A549 (cell line): ENCODE measurements at places on chromosomes 4 and X.
A peak's percentile ranks its signal among the peaks of the same experiment; 100 is the strongest.

GRCh38 chr4:89820010-89820409 lies 17.0 kb downstream of the SNCA start:
- DNase-seq = no peak

DNA sequence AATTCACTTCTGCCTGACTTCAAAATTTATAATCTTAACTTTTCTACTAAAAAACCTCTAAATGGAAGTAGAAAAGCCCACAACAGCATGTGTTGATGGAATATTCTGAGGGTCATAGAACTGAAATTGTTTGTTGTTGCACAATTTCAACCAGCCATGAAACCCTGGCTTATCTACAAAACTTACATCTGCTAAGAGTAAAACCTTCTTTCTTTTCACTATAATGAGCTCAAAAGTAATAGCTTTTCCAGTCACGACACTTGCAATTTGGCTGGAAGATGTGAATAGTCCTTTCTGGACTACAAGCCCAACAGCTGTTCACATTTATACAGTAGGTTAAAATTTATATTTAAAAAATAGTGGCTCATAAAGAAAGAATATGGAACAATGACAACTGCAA lies 250.0 kb downstream of the GPAT3 start:
- no peak for DNase-seq

DNA sequence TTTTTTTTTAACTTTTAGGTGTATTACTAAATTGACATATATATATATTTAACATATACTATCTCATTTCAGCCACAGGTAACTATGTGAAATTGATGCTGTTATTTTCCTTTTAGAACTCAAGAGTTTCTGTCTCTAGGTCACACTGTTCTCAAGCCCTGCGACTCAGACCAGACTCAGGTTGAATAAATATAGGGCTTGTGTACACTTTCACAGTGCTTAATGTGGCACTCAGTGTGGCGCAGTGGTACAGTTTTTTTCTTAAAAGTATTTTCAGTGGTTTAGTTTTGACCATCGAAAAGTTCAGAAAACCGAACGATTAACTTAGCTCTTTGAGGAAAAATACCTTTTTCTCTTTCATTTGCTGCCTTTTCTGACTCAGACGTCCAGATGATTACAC lies 24.7 kb downstream of the PACRGL start:
- no peak for DNase-seq

DNA sequence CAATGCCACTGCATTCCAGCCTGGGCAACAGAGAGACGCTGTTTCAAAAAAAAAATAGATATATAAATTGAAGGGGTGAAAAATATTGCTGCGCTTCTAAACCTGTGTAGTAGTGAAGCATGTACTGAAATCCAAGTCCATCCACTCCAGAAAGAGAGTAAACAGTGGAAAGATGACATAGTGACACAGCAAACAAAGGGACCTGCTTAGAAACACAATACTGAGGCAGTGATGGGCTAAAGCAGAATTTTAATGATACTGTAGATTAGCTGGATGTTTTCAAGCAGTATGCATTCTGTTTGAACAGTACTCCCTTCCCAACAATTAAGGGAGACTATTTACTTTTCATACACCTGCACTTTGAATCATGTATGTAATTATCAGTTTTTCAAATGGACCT lies 42.5 kb downstream of the TFDP3 start:
- DNase-seq = no peak

GRCh38 chr4:76209881-76210280 lies 3.7 kb downstream of the SCARB2 start:
- no peak for DNase-seq

GRCh38 chr4:48943387-48943786 lies 36.8 kb upstream of the OCIAD2 start:
- DNase-seq = peak; percentile 53

- DNase-seq = peak; percentile 49
Observed at GRCh38 chr4:83490876-83491450, 6.1 kb upstream of the ABRAXAS1 start.

GRCh38 chr4:6618386-6619115 lies 21.9 kb upstream of the MRFAP1 start:
- no peak for DNase-seq

DNA sequence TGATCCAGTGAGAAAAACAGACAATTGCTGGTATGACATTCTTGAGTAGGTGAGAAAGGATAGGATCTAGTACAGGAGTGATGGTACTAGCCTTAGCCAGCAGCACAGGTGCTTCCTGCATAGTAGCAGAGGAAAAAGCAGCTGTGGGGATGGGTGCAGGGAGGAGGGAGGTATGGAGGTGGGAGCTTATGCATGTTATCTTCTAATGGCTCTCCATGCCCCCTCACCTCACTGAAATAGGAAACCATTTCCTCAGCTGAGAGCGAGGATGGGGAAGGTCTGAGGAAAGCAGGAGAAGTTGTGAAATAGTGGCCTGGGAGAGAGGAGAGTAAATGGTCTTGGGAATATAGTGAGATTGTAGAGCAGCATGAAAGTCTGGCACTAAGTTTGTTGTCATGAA lies 136.3 kb downstream of the TMEM164 start:
- no peak for DNase-seq

DNA sequence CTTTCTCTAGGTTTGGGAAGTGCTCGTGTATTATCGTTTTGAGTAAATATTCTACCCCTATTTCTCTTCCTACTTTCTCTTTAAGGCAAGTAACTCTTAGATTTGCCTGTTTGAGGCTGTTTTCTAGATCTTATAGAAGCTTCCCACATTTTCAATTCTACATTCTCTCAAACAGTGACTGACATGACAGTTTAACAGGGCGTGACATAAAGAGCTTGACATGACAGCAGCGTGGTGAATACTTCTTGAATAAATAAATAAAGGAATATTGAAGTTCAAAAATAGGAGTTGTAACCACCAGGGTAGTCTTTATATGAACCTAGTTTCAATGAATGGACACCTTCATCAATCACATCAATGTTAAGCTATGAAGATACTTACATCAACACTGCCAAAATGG lies 162.0 kb downstream of the TRAM1L1 start:
- no peak for DNase-seq

- no peak for DNase-seq
Observed at GRCh38 chr4:148834804-148835631, 392.8 kb upstream of the NR3C2 start.

GRCh38 chrX:72621625-72622485 lies 49.2 kb upstream of the HDAC8 start:
- peak; percentile 15 for DNase-seq

DNA sequence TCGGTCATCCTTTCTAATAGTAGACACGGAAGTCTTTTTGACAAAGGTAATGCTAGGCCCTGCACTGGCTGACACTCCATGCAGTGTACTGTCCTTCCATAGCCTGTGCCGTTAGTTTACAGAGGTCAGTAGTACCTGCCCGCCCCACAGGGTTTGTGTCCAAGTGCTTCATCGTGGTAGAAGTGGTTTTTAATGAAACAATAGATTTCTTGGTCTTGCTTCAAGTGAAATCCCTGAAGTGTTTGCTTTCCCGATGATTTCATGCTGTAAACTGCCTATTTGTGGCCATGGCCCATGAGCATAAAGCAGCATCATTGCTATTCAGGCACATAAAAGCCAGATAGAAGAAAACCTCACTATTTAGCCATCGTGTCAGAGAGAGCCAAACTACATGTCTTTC lies 139.3 kb downstream of the GPR143 start:
- DNase-seq = no peak

- peak; percentile 73 for DNase-seq
Observed at GRCh38 chrX:34884817-34885216, 57.8 kb upstream of the FAM47B start.

GRCh38 chrX:50747471-50747900 lies 66.5 kb downstream of the SHROOM4 start:
- DNase-seq = peak; percentile 6

DNA sequence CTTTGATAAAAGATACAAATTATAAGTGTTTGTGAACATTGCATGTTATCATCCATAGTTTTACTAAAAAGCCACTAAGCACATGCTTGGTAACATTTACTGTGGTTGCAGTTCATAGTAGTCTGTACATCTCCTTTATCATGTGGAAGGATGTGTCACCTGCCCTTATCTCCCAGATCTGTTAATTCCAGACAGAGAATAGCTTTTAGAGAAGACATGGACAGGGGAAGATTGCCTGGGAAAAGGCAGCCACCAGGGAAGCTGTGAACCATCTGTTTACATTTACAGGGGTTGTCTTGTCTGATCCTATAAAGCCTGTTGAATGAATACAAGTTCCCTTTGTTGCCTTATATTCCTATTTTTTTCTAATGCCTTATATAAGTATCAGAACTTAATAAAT lies 396.0 kb downstream of the FAT4 start:
- DNase-seq = no peak

GRCh38 chr4:14853176-14853943 lies 148.9 kb upstream of the CPEB2 start:
- no peak for DNase-seq

DNA sequence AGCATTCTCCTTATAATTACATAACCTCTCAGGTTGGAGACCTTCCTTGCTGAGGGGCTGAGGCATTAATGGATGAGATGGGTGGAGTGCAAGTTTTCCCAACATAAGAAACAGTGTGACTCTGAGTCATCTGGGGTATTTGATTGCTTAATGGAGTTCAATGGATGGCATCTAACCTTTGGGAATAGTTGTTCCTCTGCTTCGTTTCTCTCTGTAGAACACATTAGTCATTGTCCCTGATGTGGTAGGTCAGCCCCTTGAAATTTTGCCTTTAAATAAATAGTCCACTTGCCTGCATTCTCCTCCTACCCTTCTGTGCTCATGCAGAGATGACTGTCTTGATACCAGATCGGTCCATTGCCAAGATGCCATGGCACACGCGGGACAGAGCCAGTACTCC lies 38.6 kb downstream of the SLITRK2 start:
- no peak for DNase-seq

- DNase-seq = peak; percentile 44
Observed at GRCh38 chrX:11461201-11462001, 168.2 kb downstream of the AMELX start.

DNA sequence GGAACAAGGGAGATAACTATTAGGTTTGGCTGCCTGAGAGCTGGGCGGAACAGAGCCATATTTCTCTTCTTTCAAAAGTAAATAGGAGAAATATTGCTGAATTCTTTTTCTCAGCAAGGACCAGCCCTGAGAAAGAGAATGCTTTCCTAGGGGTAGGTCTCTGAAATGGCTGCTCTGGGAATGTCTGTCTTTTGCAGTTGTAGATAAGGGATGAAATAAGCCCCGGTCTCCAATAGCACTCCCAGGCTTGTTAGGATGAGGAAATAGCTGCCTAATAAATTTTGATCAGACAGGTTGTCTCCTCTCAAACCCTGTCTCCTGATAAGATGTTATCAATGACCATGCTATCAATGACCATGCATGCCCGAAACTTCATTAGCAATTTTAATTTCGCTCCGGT lies 207.8 kb upstream of the KIT start:
- DNase-seq = no peak

DNA sequence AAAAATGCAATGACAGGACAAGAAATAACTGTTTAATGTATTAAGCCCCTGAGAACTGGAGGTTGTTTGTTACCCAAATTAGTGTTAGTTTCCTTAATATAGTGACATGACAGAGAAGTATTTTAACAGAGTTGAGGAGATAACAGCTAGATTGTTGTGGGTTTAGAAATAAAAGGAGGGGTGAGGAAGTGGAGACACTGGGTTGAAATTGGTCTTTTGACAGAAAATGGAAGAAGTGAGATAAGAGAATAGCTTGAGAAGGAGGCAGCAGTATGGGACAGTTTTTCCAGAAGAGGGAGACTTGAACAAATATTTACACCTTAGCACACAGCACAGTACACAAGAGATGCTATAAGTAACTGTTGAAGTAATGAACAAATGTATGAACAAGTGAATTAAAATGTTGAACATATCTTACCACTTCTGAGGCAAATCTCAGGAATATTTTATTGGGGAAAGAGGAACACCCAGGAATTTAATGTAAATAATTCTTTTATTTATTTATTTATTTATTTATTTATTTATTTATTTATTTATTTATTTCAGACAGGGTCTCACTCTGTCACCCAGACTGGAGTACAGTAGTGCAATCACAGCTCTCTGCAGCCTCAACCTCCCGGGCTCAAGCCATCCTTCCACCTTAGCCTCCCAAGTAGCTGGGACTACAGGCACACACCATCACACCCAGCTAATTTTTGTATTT lies 58.0 kb upstream of the EGFL6 start:
- DNase-seq = no peak

DNA sequence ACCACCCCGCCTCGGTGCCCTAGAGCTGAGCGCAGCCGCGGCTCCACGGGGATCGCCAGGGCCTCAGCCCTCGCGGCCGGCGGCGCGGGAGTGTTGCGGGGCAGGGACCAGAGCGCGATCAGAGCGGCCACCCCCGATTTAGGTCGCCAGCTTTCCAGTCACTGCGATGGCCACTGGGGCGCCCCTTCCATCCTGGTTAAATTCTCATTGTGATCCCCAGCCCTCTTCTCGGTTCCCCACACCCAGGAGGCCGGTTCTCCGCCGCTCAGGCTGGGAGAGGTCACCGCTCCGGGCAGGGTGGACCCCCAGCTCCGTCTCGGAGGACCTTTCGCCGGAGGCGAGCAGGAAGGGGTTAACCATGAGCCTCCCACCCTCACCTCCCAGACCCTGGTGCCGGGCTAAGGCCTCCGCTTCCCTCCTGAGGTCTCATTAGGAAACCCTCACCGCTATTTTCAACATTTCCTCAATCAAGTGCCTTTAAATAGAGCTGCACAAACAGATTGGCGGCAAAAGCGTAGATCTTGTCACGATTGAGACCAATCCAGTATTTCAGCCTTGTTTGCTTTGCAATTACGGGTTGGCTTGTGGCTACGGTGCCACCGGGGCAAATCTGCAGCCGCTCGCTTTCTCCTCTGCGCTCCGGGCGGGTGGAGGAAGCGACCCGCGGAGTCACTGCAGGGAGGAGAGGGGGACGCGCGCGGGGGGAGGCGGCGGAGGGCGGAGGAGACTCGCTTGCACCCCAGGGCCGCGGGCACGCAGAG lies 8.3 kb upstream of the HAND2 start:
- no peak for DNase-seq

DNA sequence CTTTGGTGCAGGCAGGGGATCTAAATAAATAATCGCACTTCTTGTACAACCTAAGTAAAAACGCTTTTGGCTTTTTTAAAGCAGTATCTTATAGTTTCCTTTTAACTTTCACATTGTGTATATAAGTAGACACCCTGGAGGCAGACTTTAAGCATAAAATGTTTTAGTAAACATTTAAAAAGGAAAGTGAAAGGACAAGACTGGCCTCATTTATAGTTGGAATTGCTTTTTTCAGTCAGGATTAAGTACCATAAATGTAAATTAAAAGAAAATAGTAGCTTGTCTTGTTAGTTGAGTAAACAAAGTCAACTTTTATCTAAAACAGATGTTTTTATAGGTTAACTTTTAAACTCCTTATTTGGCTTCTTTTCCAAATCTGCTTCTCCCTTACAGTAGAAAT lies 39.7 kb downstream of the PTPN13 start:
- DNase-seq = no peak

- no peak for DNase-seq
Observed at GRCh38 chr4:97548186-97548585, 595.1 kb downstream of the STPG2 start.

- DNase-seq = no peak
Observed at GRCh38 chr4:18934197-18934596, 912.6 kb upstream of the LCORL start.

DNA sequence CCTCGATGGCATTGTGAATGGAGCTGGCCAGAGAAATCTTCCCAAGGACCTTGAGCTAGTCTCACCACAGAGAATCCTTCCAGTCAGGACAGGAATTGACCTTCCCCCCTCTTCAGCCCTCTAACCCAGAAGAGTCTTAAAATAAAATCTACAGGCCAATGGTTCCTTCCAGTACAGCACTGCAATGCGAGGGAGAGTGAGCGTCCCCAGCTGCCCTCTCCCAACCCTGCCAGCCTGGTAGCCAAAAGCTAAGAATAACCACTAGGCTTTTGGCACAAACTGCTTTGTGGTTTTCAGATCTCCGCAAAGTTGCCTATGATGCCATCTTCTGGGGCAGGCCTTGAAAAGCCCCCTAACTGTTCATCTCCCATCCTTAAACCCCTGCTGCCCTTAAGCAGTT lies 175.1 kb downstream of the AR start:
- no peak for DNase-seq
